Liver (tissue), 10 donors: ENCODE measurements at places on chromosomes 7 and 10.
A peak's percentile ranks its signal among the peaks of the same experiment; 100 is the strongest.

- no peaks in the 10 kb centered on the region for H3K4me1 ChIP-seq
- no peak for DNase-seq
- no peak overlapping the region for H3K27ac ChIP-seq
- no peaks in the 10 kb centered on the region for H3K36me3 ChIP-seq
Observed at GRCh38 chr7:25384788-25385505, 156.7 kb upstream of the NPVF start.

DNA sequence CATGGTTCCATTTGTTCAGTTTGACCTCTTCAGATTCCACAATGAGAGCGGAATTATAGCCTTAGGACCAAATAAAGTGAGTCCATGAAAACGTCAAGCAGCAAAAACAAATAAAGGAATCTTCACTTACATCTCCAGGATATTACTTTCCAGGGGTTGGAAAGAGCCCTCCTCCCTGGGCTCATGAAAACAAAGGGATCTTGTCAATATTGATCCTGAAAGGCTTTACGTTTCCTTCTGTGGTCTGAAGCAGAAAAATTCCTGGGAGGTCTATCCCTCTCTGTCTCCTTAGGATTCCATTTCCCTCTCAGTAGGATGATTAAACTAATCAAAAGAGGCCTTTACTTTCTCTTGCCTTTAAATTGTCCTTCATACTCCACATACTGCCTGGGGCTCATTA is 293.5 kb downstream of the GPAM start:
- H3K27me3 ChIP-seq = no peaks in the 10 kb centered on the region
- no peaks in the 10 kb centered on the region for H3K36me3 ChIP-seq
- no peak overlapping the region for H3K27ac ChIP-seq
- H3K4me3 ChIP-seq = no peak overlapping the region
- no peaks in the 10 kb centered on the region for H3K4me1 ChIP-seq

- no peaks in the 10 kb centered on the region for H3K36me3 ChIP-seq
- H3K4me1 ChIP-seq = no peaks in the 10 kb centered on the region
- no peak overlapping the region for H3K27ac ChIP-seq
- no peaks in the 10 kb centered on the region for H3K27me3 ChIP-seq
- no peak overlapping the region for H3K4me3 ChIP-seq
- DNase-seq = no peak
Observed at GRCh38 chr7:85805656-85806055, 618.8 kb upstream of the SEMA3D start.

GRCh38 chr7:150778738-150779301 is 21.3 kb downstream of the TMEM176B start:
- H3K36me3 ChIP-seq = no peaks in the 10 kb centered on the region
- peak; percentile 78 for DNase-seq
- peak overlapping the region; percentile 73 for H3K27ac ChIP-seq
- H3K4me1 ChIP-seq = peaks cover 9% of the 10 kb centered on the region

- H3K27me3 ChIP-seq = no peaks in the 10 kb centered on the region
- H3K36me3 ChIP-seq = peaks cover 22% of the 10 kb centered on the region
- peaks cover 1% of the 10 kb centered on the region for H3K4me1 ChIP-seq
- H3K4me3 ChIP-seq = no peak overlapping the region
Observed at GRCh38 chr10:90893190-90893589, 21.4 kb downstream of the RPP30 start.
